EL (cell line): ENCODE measurements at places on chromosomes 7 and 10.

DNA sequence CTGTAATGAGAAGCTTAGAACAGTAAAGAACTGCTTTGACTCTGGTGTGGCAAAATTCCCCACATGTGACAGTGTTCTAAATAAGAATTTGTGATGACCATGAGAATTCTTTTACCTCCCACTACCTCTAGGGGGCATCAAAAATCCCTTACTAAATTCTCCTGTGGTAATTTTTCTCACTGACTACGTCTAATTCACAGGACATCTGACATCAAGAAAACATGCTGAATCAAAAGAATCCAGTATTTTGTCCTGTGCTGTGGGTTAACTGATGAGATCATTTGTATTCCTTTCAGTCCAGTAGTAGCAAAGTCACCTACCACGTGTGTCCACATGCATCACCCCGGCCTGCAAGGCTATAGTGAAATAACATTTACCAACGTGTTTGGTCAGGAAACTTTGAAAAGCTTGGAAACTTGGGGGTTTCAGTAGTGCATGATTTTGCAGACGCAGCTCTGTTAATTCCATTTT lies 103.8 kb downstream of the ATE1 start:
- peak; percentile 52 for DNase-seq

- peak; percentile 22 for DNase-seq
Measured at GRCh38 chr10:111098679-111099437, 22.0 kb downstream of the ADRA2A start.

DNA sequence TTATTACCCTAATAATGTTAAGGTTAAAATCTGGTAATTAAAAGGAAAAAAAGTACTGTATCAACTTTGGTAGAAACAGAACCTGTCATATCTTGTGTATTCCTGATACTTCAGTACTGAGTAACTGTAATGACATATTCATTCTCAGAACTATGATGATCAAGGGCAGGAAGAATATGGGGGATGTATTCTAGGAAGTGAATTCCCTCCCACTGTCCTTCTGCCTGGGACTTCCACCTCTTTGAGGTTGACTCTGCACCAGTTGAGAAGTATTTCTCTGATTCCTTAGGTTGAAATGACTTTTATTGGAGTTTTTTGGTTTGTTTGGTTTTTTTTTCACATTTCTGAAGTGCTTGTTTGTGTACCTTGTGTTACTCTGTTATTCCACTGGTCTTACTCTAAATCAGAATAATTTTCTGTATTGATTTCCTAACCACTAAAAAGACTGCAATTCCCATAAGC lies 36.9 kb downstream of the WASL start:
- no peak for DNase-seq

- peak; percentile 31 for DNase-seq
Measured at GRCh38 chr7:43076189-43076605, 36.2 kb upstream of the HECW1 start.

DNA sequence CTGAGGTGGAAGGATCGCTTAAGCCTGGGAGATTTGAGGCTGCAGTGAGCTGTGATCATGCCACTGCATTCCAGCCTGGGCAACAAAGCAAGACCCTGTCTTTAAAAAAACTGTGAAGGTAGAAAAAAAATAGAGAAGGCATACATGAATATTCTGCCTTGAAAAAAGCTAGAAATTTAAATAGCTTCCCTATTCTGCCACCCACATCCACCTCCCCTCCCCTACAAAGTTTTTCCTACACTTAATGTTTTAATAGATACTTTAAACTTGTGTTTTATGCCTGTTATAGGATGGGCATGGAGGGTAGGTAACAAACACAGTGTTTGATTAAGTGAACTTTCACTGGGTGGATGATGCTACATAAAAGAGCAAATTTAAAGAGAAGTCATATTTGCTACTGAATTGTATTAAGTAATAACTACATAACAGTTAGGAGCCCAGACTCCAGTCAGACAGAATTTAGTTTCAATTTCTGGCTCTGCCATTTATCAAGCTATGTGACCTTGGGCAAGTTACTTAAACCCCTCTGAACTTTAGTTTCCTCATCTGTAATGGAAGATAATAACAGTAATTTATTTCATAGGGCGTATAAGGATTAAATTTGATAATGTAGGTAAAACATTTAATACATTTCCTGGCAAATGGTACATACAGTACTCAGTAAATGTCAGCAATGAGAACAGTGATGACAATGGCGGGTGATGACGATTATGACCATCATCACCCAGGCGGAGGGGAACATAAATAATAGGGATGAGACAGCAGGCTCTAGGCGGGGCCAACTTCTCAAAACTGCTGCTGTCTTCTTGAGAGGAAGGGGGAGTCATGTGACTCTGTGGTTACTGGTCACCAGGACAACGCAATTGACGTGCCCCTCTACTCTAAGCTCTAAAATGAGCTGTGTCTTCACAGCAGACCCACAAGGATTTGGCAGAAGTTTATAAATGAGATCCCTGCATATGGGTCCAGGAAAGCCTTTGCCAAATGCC lies 15.8 kb downstream of the DNMBP start:
- DNase-seq, result peak; percentile 94
